ENCODE measurements at places on chromosomes 5 and 9. TPM values are rescaled to one million over a fixed set of nuclear protein-coding genes. Genes with fewer than 3 reads are reported as not detected.

The GRXCR2 gene
- total RNA-seq = not detected

The IFNK gene
- total RNA-seq = not detected

The TAF11L13 gene
- not detected for total RNA-seq

The HTR1A gene
- not detected for total RNA-seq

The FAM153A gene
- not detected for total RNA-seq

All from pulmonary artery endothelial cell (primary cell).